ENCODE measurements at places on chromosomes 6 and 20.

DNA sequence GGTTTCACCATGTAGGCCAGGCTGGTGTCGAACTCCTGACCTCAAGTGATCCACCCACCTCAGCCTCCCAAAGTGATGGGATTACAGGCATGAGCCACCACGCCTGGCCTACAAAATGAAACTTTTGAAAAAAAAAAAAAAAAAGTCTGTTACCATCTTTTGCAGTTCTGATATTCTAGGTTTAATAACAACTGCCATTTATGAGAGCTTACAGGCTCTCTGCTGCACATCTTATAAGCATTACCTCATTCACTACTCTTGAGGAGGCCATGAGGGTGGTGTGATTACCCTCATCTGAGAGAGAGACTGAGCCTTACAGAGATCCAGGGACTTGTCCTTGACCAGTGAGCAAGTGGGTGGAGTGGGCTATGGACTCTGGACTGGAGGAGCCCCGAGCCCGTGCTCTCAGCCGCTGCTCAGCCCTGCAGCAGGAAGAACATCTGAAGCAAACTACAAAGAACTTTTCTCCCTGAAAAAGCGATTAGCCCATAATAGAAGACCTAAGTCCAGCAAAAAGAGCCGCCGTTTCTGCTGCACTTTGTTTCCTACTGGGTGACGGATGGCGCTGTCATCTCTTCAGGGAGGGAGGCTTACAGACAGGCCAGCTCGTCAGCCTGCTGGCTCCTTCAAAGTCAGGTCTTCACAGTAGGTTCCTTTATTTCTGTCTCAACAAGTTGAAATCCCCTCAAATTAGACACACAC lies 119.8 kb upstream of the AKAP12 start:
- DNase-seq = no peak

- no peak for DNase-seq
Measured at GRCh38 chr20:11332381-11332780, 585.3 kb upstream of the BTBD3 start.

GRCh38 chr6:28867086-28867409 lies 56.7 kb downstream of the TRIM27 start:
- no peak for DNase-seq

DNA sequence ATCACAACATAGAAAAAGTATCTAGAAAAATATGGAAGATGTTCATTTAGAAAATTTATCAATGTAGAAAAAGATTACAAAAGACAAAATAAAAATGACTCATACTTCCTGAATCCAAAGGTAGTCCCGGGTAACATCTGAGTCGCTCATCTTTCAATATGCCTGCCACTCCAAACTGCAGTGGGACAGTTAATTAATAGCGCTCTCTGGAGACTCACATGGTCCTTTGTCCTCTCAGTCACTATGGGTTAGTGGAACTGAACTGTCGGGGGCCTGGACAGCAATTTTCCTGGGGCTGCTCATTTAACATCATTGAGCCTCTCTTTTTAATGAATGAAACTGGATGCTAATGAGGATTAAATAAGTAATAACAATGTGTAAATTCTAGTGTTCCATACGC lies 103.4 kb downstream of the MAP3K4 start:
- no peak for DNase-seq

DNA sequence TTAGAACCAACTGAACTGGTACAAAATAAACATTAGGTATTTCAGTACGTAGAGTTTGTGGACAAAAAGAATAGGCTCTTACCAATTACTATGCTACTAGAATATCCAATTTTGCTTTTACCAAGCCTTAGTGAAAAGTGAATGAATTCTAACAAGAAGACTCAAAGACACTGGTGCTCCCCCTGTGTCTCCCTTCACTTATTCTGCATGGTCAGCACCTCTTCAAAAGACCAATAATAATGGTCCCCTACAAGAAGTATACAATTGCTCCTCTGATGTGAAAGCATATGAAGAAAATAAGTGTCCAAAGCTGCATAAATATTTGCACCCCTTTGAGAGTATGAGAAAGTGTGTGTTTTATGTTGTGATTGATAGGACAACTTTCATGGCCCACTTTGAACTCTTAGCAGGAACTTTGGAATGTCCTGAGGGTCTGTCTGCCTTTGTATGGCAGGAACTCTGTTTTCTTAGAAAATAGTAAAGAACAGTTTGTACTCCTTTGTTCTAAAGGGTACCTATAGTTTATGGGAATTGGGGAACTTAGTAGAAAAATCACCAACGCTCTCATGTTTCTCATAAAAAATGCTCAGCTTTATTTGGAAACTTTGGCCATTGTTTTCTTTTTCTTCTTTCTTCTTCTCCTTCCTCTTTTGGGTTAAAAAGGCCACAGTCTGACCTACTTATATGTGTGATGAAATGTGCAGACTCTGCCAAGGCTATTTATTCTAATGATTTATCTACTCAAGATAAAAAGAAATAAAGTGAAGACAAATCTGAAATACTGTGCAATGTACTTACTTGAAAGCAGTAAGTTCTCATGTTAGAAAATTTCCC lies 352.4 kb downstream of the LAMA2 start:
- DNase-seq = no peak

DNA sequence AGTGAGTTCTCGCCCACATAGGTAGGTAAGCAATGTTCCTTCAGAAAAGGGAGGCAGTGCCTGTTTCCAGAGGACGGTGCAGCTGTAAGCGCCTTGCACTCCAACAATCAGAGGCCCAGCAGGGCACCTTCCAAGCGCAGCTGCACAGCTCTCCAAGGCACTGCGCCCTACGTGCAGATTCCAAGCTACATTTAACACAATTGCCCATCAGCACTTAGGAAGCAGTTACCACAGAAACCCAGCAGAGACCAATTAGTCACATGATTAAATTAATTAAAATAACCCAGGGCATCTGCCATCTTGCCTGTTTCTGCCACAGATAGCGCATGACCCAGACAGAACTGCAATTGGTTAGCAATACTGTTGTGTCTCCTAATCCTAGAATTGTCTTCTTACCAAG lies 65.5 kb downstream of the SOBP start:
- no peak for DNase-seq

- no peak for DNase-seq
Measured at GRCh38 chr6:6884193-6884627, 223.6 kb upstream of the RREB1 start.

DNA sequence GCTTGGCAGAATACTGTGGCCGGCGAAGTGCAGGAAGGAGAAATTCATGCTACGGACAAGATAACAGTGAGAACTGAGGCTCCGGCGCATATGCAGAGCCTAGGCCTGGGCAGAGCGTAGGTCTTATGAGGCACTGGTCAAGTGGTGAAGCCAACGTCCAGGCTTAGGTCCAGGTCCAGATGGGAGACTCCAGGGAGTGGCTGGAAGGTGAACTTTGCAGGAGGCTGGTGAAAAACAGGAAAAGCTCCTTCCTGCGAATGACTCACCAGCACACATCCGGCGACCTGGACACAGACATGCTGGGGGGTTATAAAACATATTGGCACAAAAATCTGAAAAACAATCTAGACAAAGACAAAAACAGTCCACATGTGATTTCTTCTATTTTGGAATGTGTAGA lies 15.4 kb downstream of the C6orf141 start:
- no peak for DNase-seq

GRCh38 chr6:166774292-166774691 lies 147.2 kb upstream of the RPS6KA2 start:
- DNase-seq = no peak

DNA sequence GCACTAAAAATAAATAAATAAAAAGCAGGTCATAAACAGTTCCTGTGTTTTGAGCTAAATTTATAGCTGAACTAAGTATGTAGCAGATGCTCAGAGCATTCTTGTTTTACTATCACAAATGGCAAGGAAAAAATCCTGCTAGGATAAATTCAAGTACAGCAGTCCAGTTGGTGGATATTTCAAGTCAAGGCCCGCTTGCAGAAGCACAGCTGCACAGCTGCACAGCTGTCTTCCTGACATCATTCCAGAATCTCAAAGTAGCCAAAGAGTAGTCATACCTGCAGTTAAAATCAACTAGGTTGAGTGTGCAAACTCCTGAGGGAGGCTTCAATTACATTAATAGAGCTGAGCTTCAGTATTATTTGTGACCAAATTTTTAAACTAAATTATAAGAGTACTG lies 297.7 kb upstream of the MANEA start:
- DNase-seq = no peak

- no peak for DNase-seq
Measured at GRCh38 chr6:111777357-111777756, 95.9 kb downstream of the FYN start.

DNA sequence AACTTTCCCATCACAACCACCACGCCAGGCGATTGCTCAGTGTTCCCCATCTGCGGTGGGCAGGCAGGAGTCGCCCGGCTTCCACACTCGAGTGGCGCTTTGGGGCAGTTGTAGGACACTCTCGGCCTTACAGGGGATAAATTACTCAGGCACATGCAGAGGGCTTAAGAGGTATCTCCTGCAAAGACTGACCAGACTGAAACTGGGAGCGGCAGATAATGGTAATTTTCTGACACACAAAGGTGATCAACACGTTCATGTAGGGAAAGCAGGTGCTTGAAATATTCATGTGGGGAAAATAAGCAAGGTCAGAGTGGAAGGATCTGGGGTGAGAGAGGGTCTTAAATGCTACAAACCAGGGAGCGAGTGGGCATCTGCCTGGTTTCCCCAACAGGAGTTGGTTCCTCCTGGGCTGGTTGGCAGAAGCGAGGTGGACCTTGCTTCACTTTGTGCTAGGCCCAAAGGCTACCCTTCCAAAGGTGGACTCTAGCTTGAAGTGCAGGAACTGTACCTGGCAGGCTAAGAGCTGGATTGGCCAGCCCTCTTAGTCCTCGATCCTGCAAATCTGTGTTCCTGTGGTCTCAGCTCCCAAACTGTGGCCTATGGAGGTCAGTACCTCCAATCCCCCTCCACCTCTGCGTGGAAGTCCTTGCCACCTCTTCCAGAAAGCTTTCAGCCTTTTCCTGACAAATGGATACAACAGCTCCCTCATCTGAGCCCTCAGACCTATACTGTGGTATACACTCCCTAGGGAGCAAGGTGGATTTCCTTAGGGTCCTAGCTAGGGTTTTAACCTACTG lies 16.7 kb downstream of the PLAGL2 start:
- no peak for DNase-seq

DNA sequence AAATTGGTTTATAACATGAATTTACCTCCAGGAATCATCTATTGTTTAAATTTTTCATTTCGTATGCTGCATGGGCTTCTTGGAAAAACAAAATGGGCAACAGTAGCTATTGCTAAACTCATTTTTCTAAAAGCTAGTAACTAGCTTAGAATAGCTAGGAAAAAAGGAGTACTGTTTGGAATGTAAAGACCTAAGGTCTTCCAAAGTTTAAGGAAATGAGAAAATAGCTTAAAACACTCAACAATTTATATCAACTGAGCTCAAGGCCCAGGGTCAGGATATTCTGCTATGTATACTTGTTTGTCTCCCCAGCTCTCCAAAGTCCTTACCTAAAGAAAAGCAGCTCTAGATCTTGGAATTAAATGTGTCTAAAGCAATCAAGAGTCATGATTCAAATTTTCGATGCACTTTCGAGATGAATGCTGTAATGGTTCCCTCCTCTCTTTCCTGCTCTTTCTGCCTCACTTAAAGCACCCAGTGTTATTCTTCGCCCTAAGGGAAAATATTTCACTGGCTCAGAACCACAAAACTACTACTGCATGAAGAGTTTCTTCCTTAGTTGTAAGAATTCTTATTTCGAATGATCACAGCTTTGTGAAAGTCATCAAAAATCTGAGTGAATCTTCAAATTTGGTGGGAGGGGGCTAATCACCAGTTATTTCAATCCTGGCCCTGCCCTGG lies 41.6 kb downstream of the LYRM4 start:
- DNase-seq = no peak

- DNase-seq = no peak
Measured at GRCh38 chr6:47335466-47335865, 25.8 kb upstream of the TNFRSF21 start.

DNA sequence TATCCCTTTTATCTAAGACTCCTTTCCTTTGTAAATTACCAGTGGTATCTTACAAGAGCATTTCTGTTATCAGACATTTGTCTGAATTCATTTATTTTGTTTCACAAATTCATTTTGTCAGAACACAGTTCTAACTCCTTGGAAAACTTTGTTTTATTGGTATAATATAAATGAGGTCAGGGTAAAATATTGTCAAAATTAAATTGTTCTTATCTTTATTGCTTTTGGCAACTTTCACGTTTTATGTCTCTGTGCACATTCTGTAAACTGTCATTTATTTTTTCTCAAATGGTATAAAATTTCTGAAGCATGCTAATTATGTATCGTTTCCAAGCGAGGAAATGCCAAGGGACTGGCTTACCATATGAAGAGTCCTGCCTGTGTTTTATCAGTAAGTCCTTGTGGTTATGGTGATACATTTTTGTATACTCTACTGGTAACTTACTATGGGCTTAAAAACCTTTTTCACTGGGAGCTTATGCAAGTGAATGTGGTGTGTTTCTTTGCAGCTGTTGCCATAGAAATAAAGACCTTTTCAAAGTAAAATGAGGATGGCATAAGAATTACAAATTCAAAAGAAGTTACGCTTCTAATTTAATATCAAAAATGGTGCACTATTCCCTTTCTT lies 214.2 kb downstream of the COL19A1 start:
- DNase-seq = no peak

DNA sequence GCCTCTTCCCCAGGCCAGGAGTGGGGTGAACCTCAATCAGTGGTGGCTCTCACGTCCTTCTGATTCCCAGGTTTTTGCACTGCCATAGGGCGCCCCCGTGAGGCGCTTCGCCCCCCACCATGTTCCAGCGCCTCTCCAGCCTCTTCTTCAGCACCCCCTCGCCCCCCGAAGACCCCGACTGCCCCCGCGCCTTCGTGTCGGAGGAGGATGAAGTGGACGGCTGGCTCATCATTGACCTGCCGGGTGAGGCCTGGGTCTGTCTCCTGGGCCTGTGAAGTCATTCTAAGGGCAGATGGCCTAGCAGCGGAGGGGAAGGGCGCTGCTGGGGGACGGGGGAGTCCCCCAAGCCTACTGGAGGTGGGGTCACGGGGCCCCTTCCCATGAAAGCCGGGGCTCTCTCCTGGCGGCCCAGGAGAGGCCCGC lies 4.5 kb downstream of the TP53INP2 start:
- DNase-seq = peak; percentile 36

DNA sequence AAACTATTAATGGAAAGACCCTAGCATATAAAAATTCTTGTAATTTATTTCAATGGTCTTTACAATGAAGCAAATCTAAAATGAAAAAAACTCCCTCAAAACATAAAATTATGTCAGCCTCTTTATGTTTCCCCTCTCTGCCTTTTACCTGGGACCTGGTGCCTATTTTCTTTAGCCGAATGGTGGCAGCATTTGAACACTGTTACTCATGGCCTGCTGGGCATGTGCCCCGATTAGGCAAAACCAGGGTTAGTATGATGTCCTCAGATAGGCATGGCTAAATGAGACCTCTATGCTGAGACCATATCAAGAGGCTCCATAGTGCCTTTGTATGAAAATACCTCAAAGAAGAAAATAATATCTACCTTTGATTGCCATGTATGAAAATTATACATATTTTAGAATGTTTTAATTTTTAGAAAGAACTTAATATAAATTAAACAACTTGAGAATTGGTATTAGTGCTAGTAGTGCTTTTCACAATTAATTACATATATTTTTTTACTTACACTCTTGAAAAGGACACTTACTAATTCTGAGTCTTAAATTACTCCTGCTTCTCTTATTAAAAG lies 22.5 kb upstream of the C6orf58 start:
- DNase-seq = no peak

Measured in activated CD4-positive, alpha-beta T cell treated with anti-CD3 and anti-CD28 coated beads, Interleukin-2, amount 50 U/mL, for 4 hours (primary cell).